ENCODE measurements at places on chromosomes 3 and 15.

DNA sequence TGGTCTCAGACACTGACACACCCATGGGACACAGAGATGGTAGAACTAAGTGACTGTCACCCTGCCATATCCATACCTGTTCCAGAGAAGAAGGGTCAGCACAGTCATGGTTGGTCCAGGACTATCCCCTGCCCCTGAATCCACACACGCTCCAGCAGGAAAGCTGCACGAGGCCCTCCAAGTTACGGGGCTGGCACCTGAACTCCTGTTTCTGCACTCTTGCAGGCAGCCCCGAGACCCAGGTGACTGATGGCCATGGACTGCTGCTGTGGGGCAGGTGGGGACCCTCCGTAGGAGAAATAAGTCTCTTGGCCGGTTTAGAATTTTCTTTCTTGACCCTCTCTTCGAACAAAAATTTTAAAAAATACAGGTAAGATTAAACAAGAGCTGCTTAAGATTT is 30.6 kb downstream of the CHDH start:
- DNase-seq: no peak

GRCh38 chr3:110383356-110383755 is 688.3 kb upstream of the NECTIN3 start:
- DNase-seq: no peak

DNA sequence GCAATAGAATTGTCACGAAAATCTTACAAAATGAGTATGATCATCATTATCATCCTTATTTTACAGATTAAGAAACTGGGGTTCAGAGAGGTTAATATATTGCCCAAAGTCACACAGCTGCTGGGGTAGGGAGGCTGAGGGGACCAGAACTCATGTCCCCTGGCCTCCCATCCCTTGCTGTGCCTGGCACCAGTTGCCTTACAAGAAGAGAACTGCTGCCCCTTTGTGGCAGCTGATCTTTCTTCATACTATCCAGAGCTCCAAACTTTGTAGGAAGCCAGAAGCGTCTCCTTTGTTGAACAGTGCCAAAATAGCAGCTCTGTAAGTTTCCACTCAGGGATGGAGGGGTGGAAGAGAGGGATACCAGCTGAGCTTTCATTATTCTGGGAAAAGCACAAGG is 236.8 kb upstream of the TBC1D5 start:
- no peak for DNase-seq

GRCh38 chr15:79724804-79725203 is 172.0 kb downstream of the MTHFS start:
- no peak for DNase-seq

Measured in effector memory CD8-positive, alpha-beta T cell (primary cell).